Kidney (tissue), 22 donors: ENCODE measurements at places on chromosomes 6 and 20. TPM values are rescaled to one million over a fixed set of nuclear protein-coding genes. Genes with fewer than 3 reads are reported as not detected.
A peak's percentile ranks its signal among the peaks of the same experiment; 100 is the strongest.

SPTLC3 gene
- total RNA-seq: 65.9 TPM

- H3K4me3 ChIP-seq: no peak overlapping the region
- no peaks in the 10 kb centered on the region for H3K36me3 ChIP-seq
- no peak overlapping the region for H3K27ac ChIP-seq
- no peaks in the 10 kb centered on the region for H3K27me3 ChIP-seq
- no peak for DNase-seq
These were observed 149.6 kb downstream of the MOXD1 start for GRCh38 chr6:132251711-132252110.

- H3K4me1 ChIP-seq: peaks cover 14% of the 10 kb centered on the region
- no peak overlapping the region for H3K4me3 ChIP-seq
- H3K27me3 ChIP-seq: peaks cover 2% of the 10 kb centered on the region
- no peak overlapping the region for H3K27ac ChIP-seq
- no peaks in the 10 kb centered on the region for H3K36me3 ChIP-seq
- DNase-seq: peak; percentile 49
These were observed 2.2 kb downstream of the C20orf204 start for GRCh38 chr20:64038224-64038564.

DNA sequence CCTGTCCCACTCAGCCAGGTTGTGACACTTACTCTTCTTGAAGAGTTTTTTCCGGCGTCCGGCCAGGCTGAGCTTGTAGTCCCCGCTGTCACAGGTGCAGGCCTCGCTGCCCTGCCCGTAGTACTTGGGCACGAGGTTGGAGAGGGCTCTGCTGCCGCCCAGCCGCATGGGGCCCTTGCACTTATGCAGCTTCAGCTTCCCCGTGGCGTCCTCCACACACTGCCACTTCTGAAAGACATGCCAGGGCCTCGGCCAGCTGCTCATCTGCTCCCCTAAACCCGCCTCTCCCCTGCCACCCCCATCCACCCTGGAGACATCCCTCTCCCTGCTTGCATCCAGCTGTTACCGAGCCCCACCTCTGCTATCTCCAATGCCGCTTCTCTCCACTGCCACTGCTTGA is 113.1 kb downstream of the SULF2 start:
- no peak for DNase-seq
- no peak overlapping the region for H3K27ac ChIP-seq
- no peaks in the 10 kb centered on the region for H3K27me3 ChIP-seq
- H3K4me1 ChIP-seq: peaks cover 8% of the 10 kb centered on the region
- H3K4me3 ChIP-seq: no peak overlapping the region

DNA sequence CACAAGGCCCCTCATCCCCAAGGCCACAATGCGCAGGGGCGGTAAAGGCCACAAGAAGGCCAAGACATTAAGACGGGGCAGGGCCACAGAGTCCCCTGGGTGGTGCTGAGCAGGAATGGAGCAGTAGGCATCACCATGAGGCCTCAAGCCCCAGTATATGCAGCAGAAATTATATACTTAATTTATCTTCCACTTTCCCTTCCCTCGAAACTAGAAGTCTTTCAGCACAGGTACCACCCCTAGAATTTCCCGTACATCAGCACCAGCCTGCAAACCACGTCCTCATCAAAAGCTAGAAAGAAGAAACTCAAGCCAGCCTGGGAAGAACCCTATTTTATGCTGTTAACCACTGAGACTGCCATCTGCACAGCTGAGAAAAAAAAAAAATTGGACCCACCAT is 89.4 kb downstream of the PLG start:
- no peak for DNase-seq
- no peaks in the 10 kb centered on the region for H3K4me1 ChIP-seq
- H3K27ac ChIP-seq: no peak overlapping the region
- no peak overlapping the region for H3K4me3 ChIP-seq

DNA sequence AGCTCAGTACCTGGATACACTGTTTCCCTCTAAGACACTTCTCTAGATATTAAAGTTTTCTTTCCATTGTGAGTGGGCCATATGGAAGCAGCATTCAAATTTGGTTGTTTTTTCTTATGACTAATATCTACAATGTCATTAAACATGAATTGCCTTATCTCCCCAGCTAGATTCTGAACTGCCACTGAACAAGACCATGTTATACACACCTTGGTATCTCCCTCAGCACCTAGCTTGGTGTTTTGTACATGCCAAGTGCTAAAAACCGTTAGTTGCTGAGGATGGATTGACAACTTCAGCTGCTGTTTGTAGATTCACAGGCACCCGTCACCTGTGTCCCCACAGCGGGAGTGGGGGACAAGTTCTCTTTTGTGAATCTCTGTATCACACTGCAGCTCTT is 131.1 kb downstream of the KIF13A start:
- no peak overlapping the region for H3K4me3 ChIP-seq
- H3K27me3 ChIP-seq: no peaks in the 10 kb centered on the region
- no peaks in the 10 kb centered on the region for H3K4me1 ChIP-seq
- no peak overlapping the region for H3K27ac ChIP-seq

TRAM2 gene
- 20.7 TPM for total RNA-seq

DOK5 gene
- total RNA-seq: 5.4 TPM

CRISP3 gene
- not detected for total RNA-seq

DNA sequence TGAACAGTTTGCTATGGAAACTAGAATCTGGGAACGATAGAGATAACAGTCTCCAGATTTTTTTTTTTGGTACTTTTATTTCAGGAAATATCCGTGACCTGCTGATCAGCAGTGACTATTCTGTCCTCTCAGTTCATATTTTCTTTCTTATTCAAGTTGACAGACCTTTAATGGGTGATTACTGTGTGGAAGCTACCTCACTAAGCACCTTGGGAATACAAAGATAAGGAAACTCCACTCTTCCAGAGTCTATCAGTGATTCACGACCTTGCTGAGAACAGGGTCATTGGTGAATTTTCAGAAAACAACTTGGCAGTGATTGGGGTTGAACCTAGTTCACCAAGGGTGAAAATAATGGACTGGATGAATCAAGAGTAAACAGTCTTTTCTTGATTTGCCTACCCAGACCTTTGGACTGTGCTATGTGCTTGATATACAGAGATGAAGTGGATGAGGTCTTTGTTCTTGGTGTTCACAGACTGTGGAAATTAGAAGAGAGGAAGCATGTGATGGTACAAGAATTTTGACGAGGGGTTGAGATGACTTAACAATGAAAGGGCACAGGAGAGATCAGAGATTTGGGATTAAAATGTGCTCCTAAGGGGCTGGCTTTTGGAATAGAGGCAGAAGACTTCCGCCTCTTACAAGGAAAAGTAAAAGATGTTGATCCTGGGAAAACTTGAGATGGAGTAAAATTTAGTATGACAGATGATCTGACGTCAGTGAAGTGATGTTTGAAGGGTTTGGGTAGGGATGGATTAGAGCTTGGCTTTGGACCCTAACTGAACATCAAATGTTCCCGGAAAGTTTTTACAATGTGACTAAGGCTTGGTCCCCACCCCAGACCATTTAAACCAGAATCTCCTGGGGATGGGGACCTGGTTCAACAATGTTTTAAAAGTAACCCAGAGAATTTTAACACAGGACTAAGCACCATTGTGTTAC is 1.2 kb downstream of the KAT14 start:
- H3K27me3 ChIP-seq: no peaks in the 10 kb centered on the region
- H3K4me3 ChIP-seq: peak overlapping the region; percentile 99
- no peaks in the 10 kb centered on the region for H3K36me3 ChIP-seq

DNA sequence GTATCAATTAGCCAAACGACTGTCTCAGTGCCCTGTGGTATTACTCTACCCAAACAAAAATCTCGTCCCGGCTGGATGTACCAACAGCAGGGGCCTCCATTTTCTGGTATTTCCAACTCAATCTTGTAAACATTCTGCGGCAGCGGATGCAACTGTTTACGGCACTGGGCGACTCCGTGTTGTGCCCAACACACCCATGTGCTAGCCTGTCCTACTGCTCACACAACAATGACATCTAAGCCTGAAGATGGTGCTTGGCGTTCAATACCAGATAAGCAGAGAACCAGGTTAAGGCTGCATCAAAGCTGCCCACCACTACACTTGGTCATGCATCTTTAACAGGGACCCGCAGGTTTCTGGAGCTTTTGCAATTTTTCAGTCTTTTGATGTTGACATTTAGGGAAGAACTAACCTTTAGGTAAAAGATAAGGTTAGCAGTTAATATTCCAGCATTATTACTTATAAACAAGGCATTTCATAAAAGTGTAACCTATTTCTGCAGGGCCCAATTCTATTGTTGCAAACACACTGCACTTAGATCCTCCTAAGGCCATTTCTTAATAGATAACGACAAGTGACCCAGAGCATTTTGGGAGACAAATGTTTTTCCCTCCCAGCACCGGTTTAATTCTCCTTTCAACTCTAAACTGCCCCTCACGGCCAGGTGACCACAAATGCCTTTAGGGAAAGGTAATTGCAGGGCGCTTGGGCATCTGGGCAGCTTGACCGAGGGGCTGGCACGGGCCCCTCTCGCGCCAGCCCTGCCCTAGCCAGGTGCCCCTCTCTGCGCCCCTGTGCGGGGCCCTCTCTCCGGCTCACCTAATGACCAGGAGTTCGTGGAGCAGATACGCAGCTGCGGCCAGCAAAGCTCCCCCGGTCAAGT is 945 bp downstream of the FAXC start:
- no peak overlapping the region for H3K27ac ChIP-seq
- H3K36me3 ChIP-seq: no peaks in the 10 kb centered on the region
- H3K4me1 ChIP-seq: no peaks in the 10 kb centered on the region

GRCh38 chr20:53493311-53493857 is 100.3 kb downstream of the ZNF217 start:
- H3K27ac ChIP-seq: no peak overlapping the region
- H3K4me3 ChIP-seq: no peak overlapping the region
- no peaks in the 10 kb centered on the region for H3K27me3 ChIP-seq
- no peak for DNase-seq
- no peaks in the 10 kb centered on the region for H3K36me3 ChIP-seq
- no peaks in the 10 kb centered on the region for H3K4me1 ChIP-seq

DNA sequence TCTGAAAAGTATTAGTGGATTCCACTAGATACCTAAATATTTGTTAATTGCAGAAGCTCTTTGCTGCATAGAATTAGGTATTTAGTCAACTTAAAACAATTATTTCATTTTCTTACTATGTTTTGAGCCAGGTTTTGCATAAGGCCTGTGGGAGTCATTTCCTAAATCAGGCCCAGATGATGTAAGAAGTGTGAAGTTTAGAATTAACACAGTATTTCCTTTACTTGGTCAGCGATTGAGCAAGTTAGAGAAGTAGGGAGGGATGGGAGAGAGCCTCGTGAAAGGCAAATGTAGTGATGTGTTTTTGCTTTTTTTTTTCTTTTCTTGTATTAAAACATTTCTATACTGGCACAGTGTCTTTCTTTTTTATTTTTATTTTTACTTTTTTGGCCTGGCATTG is 711.1 kb downstream of the HDGFL1 start:
- no peaks in the 10 kb centered on the region for H3K36me3 ChIP-seq
- DNase-seq: no peak
- peaks cover 2% of the 10 kb centered on the region for H3K4me1 ChIP-seq

GRCh38 chr6:82607998-82608725 is 244.5 kb downstream of the TPBG start:
- H3K27ac ChIP-seq: no peak overlapping the region
- no peaks in the 10 kb centered on the region for H3K4me1 ChIP-seq
- no peak for DNase-seq
- no peak overlapping the region for H3K4me3 ChIP-seq

DNA sequence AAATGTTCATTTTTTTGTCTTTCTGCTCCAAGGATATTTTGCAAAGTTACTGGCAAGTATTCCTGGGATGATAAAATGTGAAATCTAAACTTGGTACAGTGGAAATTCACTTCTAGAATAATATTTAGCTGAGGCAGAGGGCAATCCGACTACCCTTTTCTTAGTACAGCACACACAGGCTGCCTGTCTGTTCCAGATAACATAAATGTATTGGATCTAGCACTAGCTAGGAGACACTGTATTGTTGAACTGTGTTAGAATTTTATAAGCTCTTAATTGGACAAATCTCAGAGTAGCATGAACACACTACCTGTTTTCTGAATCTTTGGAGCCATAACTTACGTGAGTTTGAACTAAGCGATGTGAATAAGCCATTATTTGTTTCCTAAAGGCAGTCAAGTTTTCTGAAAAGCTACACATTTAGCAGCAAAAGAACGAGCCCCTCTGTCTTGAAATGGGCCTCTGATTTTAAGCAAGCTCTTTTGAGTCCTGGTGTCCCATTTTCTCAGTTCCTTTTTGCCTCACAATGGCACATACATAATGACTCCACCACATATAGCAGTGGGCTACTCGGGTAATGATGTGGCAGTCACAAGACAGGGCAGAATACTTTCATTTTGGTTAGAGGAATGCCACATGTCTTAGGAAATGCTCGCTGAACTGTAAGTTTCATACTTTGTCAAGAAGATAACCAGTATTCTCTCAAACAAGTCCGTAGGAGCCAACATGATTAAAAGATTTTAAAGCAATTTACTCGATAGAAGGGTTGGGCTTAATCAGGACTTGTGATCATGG is 116.5 kb upstream of the ESR1 start:
- peak overlapping the region; percentile 47 for H3K27ac ChIP-seq
- no peak for DNase-seq
- H3K27me3 ChIP-seq: no peaks in the 10 kb centered on the region
- peak overlapping the region; percentile 69 for H3K4me3 ChIP-seq
